Brain (organoid and tissue), 16 donors: ENCODE measurements at places on chromosomes 1 and 21.
A peak's percentile ranks its signal among the peaks of the same experiment; 100 is the strongest.

- DNase-seq: peak; percentile 52
These were observed 487.3 kb upstream of the PTBP2 start for GRCh38 chr1:96234299-96234698.

DNA sequence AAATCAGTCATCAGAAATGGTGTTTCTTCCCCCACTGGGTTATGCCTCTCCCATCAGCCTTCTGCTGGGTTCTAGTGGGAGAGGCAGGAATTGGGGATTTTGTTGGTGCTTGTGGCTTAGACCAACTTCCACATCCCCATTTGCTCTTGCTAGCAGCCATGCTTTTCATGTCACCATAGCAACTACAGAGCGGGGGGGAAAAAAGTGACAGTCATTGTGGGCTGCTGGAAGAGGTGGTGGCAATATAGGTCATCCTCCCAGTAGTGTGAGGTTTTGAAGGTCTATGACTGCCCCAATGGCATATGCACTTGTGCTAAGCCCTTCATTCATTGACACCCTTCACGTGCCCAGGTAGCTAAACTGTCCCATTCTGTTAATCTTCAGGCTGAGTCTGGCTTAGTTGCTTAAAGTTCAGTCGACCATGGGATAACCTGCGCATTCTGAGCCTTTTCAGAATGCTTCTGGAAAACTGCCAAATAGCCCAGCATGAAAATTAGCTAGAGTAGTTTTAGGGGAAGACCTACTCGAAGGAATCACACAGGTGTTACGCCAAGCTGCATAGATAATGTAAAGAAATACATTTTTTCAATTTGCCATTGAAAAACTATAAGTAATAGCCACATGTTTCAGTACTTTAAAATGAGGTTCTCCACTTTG lies 53.7 kb upstream of the ZNF326 start:
- DNase-seq: peak; percentile 7

- peak; percentile 11 for DNase-seq
These were observed 35.0 kb upstream of the THEM4 start for GRCh38 chr1:151944126-151944856.

DNA sequence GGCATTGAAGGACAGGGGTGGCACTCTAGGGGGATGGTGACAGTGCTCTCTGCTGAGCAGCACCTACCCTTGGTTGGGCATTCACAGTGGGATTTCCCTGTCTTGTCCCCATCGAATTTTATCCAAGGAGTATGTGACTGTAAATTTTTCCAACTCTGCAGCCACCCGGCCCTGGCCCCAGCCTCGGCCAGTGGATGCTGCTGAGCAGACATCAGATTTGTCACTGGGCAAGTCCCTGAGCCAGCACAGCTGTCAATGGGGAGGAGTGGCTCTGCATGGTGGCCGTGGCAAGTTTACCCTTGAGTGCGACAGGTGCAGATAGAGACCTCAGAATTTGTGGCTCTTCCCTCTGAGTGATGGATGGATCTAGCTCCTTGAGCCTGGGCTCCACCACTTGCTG lies 240.2 kb upstream of the CSF3R start:
- DNase-seq: no peak

- no peak for DNase-seq
These were observed 56.0 kb downstream of the TBCE start for GRCh38 chr1:235423214-235423652.

- DNase-seq: no peak
These were observed 19.1 kb downstream of the COL6A2 start for GRCh38 chr21:46116776-46117585.

DNA sequence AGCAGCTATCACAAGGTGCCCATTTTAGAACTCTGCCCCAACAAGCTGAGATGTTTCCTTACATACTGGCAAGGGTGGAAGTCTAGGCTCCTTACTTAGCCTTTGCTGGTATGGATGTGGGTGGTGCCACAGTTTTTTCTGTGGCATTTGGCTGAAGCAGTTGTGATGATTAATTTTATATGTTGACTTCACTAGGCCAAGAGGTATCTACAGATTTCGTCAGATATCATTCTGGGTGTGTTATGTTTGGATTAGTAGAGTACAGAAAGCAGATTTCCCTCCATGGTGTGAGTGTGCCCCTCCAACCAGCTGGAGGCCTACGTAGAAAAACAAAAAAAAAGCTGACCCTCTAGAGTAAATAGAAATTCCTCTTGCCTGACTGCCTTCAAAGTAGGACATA lies 317.0 kb downstream of the BARHL2 start:
- no peak for DNase-seq

DNA sequence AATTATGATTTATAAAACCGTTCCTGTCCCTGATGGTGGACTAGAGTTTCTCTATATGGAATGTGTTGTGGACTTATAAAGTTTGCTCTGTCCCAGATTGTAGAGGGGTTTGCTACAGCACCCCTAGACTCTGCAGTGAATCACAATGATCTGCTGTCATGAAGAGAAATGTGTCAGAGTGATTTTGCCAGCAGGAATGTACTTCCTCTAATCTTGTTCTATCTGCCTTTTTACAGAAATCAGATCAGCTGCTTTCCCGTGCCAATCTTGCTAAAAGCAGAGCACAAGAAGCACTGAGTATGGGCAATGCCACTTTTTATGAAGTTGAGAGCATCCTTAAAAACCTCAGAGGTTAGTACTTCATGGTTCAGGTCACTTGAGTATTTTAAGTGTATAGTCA lies 52.0 kb downstream of the LAMC2 start:
- no peak for DNase-seq

- DNase-seq: no peak
These were observed 261.0 kb downstream of the ASTN1 start for GRCh38 chr1:176903474-176903873.

GRCh38 chr1:47555841-47556560 lies 118.2 kb downstream of the FOXD2 start:
- DNase-seq: no peak

- DNase-seq: no peak
These were observed 260.5 kb downstream of the MATN1 start for GRCh38 chr1:30462826-30463425.

- no peak for DNase-seq
These were observed 15.7 kb downstream of the ZFYVE9 start for GRCh38 chr1:52157582-52157981.

DNA sequence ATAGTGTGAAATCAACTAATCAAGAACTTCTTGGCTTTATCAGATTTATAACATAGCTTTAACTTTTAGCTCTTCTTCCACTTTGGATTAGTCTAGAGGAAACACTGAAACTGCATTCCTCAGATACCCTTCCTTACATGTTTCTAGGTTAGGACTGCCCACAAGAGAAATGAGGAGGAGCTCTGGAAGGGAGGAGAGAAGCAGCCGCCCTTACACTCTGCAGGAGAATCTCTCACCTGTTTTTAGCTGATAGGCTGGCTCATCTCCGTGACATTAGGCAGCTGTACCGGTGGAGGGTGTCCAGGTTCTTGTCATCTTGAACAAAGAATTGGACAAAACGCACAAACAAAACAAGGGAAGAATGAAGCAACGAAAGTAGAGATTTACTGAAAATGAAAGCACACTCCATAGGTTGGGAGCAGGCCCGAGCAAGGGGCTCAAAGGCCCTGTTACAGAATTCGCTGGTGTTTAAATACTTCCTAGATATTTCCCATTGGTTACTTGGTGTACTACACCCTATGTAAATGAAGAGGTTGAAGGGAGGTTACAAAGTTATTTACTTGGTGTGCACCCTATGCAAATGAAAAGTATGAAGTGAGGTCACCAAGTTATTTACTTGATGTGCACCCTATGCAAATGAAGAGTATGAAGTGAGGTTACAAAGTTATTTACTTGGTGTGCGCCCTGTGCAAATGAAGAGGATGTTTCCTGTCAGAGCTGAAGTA lies 524.9 kb upstream of the CHRM3 start:
- DNase-seq: no peak

DNA sequence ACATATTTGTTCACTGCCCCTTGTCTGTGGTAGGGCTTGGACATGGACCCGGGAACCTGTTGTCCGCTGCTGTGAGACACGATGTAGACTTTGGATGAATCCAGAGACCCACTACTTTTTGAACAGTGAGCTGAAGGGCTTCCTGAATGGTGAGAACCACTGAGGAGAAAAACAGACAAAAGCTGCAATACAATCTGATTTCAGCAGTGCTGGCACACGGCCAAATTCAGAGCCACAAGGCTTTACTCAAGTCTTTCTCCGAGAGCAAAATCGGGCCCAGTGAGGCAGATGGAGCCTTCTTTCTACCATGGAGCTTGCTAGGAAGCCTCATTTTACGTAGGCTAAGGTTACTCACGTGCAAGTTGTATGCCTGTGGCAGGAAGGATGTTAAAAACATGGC lies 197.6 kb downstream of the SIPA1L2 start:
- DNase-seq: peak; percentile 85

- peak; percentile 4 for DNase-seq
These were observed 10.0 kb upstream of the PADI4 start for GRCh38 chr1:17297991-17298390.

GRCh38 chr21:31429506-31429905 lies 85.4 kb upstream of the TIAM1 start:
- no peak for DNase-seq

GRCh38 chr21:34707876-34708325 lies 39.1 kb downstream of the CLIC6 start:
- DNase-seq: no peak

DNA sequence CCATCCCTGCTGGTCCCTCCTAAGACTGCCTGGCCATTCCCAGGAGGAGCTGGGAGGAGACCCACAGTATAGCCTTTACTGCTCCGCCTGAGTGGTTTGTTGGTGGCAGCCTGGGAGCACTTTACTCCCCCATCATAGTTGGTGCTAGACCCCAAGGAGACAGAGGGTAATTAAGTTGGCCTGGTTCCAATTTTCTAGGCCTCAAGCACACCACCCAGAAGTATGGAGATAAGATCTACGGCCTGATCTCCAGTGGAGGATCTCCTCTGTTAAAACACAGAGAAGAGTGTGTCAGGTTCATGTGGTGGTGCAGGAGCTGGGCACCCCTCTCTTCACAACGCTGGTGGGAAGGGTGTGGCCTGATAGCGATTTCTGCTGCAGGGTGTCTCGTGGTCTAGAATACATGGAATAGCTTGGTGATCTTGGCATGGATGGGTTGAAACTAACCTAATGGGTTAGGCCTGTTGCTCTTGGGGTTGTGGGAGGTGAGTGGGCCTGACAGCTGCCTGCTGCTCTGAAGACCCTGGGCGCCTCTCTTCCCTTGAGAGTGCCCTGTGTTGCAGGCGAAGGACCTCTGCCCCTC lies 68.5 kb downstream of the FASLG start:
- DNase-seq: no peak

DNA sequence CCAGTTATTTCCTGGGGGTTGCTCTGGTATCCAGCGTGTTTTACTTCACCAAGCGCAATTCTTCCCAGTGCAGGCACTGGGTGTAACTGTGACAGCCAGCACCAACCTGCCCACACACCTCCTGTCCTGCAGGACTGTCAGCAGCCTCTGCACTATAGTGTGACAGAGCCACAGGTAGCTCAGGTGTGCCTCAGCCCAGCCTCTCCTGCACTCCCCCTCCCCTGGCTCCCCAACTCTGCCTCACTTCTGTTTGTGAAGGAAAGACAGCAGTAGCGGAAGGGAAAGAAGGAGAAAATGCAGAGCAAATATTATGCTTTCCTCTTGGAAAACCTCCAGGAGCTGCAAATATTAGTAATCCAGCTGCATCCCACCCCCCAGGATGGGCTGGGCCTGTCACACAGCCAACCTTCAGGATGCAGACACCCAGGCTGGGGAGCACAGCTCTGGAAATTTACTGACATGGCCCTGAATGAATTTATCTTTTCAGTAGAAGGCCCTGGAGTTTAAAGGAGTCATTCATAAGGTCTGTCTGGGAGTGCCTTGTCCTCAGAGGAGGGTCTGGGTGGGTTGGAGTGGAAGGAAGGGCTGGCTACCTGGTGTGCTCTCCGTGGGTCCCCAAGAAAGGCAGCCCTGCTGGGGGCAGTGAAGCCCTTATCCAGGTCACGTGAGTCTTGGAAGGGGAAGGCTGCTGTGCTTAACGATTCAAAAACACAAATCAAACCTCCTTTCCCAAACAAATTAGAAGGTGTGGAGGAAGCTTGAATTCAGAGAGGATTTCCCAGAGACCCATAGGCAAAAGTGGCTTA lies 20.9 kb downstream of the CAPN2 start:
- no peak for DNase-seq

- no peak for DNase-seq
These were observed 5.1 kb downstream of the PEF1 start for GRCh38 chr1:31639543-31639942.

DNA sequence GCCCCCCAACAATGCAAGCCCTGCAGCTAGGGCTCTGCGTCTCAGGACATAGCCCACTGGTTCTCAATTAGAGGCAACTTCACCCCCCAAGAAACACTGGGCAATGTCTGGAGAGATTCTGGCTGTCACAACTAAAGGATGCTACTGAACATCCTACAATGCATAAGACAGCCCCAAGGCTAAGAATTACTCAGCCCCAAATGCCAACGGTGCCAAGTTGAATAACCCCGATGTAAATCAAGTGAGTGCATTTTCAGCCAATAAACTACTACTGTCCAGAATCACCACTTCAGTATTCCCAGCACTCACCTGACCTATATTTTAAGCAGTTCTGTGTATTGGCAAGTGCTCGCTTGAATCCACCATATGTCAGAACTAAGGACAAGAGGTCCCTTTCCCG lies 6.9 kb downstream of the RIPK4 start:
- DNase-seq: no peak

DNA sequence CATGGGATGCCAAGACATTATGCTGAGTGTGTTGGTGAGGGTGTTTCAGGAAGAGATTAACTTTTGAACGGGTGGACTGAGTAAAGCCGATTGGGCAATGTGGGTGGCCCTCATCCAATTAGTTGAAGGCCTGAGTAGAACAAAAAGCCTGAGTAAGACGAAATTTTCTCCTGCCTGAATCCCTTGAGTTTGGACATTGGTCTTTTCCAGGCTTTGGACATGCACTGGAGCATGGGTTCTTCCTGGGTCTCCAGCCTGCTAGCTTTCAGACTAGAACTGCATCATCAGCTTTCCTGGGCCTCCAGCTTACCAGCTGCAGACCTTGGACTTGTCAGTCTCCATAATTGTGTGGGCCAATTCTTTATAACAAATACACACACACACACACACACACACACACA lies 63.6 kb downstream of the NIBAN1 start:
- no peak for DNase-seq

GRCh38 chr1:200351826-200352549 lies 57.8 kb downstream of the ZNF281 start:
- DNase-seq: peak; percentile 15

DNA sequence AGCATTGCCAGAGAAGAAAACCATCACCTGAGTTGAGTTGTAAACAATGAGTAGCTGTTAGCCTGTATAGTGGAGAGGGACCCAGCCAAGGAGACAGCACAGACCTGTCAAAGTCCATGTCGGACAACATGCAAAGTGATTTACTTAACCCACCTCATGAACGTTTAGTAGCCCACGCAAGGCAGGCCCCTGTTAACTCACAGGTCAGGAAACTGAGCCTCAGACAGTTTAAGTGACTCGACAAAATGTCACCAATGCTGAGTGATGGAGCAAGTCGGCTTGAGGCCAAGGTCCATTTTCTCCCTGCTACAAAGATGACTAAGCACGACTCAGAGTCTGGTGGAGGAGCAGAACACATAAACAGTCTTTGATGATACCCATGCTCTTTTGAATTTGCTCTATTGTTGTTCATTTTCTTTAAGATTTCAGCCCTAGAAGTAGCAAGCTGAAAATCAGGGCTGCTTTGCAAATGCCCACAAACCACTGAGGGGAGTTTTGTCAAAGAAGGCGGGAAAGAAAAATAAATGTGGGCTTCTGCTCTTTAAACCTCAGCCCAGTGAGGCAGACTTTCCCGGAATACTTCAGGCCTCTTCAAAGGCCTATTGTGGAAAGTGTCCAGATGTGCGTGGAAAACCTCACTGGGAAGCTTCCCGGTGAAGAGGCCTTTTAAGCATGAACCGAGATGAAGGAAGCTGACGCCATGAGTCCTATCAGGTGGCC lies 83.8 kb upstream of the HOOK1 start:
- DNase-seq: no peak
